SK-N-SH (cell line): ENCODE measurements at places on chromosomes 7 and 10. TPM values are rescaled to one million over a fixed set of nuclear protein-coding genes. Genes with fewer than 3 reads are reported as not detected.

- no peak overlapping the region for H3K27ac ChIP-seq
- no peaks in the 10 kb centered on the region for H3K4me1 ChIP-seq
- peaks cover 37% of the 10 kb centered on the region for H3K36me3 ChIP-seq
- no peak for DNase-seq
Measured at GRCh38 chr7:105130580-105130979, 116.6 kb downstream of the KMT2E start.

SPDYE11 gene
- polyA plus RNA-seq = not detected in 2 replicates

DNA sequence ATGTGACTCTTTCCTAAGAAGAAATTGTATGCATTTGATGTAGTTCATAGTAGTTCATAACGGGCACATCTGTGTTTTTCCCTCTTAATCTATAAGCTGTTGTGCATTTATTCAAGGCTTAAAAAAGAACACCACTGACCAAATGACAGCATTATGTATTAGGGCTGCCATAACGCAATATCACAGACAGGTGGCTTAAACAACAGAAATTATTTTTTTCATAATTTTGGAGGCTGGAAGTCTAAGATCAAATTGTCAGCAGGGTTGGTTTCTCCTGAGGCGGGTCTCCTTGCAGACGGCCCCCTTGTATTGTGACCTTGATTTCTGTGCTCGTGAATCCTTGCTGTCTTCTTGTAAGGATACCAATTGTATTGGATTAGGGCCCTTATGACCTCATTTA, 627 bp upstream of the SSMEM1 start:
- peak overlapping the region; percentile 30; the same call in 1 of the 2 replicates for H3K27ac ChIP-seq
- H3K27me3 ChIP-seq = no peaks in the 10 kb centered on the region
- H3K36me3 ChIP-seq = peaks cover 17% of the 10 kb centered on the region
- no peak overlapping the region for H3K4me3 ChIP-seq

CTAGE15 gene
- polyA plus RNA-seq = 0.07 TPM in 1 of 2 replicates, not detected in the other

GRCh38 chr7:27377988-27378387, 135.4 kb downstream of the EVX1 start:
- H3K27ac ChIP-seq = no peak overlapping the region
- H3K27me3 ChIP-seq = peaks cover 17% of the 10 kb centered on the region; the same call in 1 of the 2 replicates
- H3K36me3 ChIP-seq = no peaks in the 10 kb centered on the region
- no peak for DNase-seq

HOXA10 gene
- polyA plus RNA-seq = not detected in 2 replicates

GRCh38 chr10:11548768-11549099, 62.7 kb downstream of the USP6NL start:
- H3K27me3 ChIP-seq = no peaks in the 10 kb centered on the region
- H3K4me3 ChIP-seq = no peak overlapping the region
- DNase-seq = no peak
- H3K4me1 ChIP-seq = peaks cover 40% of the 10 kb centered on the region; the same call in 1 of the 2 replicates
- no peak overlapping the region for H3K27ac ChIP-seq

DNA sequence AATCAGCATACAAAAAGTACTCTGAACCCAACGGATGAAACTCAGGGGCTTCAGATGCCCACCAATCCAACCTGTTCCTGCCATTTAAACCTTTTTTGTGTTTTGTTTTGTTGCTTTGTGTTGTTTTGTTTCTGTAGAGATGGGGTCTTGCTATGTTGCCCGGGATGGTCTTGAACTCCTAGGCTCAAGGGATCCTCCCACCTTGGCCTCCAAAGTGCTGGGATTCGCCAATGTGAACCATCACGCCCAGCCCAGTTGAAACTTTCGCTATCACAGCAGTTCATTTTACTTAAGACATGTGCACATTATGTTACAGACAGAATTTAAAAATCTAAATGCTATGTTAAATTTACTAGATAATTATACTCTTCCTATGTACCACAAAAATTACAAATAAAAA, 101.6 kb downstream of the SKIDA1 start:
- H3K27ac ChIP-seq = no peak overlapping the region
- H3K27me3 ChIP-seq = no peaks in the 10 kb centered on the region
- DNase-seq = no peak
- no peaks in the 10 kb centered on the region for H3K4me1 ChIP-seq
- H3K4me3 ChIP-seq = no peak overlapping the region

KIAA1549 gene
- polyA plus RNA-seq = 3.0 and 3.6 TPM in 2 replicates

CPN1 gene
- not detected in 2 replicates for polyA plus RNA-seq

GRCh38 chr10:14220026-14220425, 110.7 kb downstream of the FRMD4A start:
- H3K4me3 ChIP-seq = no peak overlapping the region; the same call in 1 of the 2 replicates
- no peaks in the 10 kb centered on the region for H3K36me3 ChIP-seq
- no peak for DNase-seq
- H3K27ac ChIP-seq = no peak overlapping the region
- no peaks in the 10 kb centered on the region for H3K4me1 ChIP-seq

- no peak for DNase-seq
- no peaks in the 10 kb centered on the region for H3K27me3 ChIP-seq
- H3K4me1 ChIP-seq = peaks cover 5% of the 10 kb centered on the region; the same call in 1 of the 2 replicates
- no peak overlapping the region for H3K4me3 ChIP-seq
- no peak overlapping the region for H3K27ac ChIP-seq
Measured at GRCh38 chr10:13707156-13707881, 120.6 kb downstream of the PRPF18 start.

DNA sequence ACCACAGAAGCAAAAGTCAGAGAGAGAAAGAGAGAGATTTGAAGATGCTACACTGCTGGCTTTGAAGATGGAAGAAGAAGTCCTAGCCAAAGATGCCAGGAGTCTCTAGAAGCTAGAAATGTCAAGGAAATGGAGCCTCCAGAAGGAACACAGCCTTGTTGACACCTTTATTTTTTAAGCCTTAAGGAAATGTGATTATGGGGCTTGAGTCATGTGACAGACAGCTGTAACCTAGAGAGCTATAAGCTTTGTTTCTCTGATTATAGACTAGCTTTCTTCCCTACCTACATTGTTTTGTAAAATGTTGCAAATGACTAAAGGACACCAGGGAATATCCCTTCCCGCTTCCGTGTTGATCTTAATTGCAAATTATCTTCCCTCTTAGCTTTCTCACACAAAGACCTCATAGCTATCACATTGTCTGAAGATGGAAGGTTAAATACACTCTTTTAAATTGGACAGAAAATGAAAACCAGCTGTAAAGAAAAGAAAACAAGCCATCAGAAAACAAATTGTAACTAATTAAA, 199.9 kb downstream of the ARHGAP12 start:
- no peak overlapping the region for H3K27ac ChIP-seq
- H3K4me1 ChIP-seq = no peaks in the 10 kb centered on the region
- no peaks in the 10 kb centered on the region for H3K36me3 ChIP-seq
- no peak for DNase-seq
- H3K4me3 ChIP-seq = no peak overlapping the region

GRCh38 chr10:28343252-28343651, 40.4 kb upstream of the MPP7 start:
- H3K4me3 ChIP-seq = no peak overlapping the region
- H3K36me3 ChIP-seq = no peaks in the 10 kb centered on the region

NOC3L gene
- polyA plus RNA-seq = 9.0 and 15.4 TPM in 2 replicates

DNA sequence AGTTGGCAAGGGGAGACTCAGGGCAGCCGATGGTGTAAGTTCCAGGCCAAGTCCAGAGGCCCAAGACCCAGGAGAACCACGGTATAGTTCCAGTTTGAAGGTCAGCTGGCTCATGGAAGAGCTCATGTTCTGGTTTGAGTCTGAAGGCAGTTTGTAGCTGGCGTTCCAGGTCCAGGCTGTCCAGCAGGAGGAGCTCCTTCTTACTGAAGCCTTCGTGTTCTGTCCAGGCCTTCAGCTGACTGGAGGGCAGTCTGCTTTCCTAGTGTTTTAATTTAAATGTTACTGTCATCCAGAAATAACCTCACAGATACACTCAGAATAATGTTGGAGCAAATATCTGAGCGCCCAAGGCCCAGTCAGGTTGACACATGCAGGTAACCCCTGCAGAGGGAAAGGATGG, 4.2 kb downstream of the SUN1 start:
- no peak overlapping the region; the same call in 1 of the 2 replicates for H3K27ac ChIP-seq
- H3K36me3 ChIP-seq = peaks cover 33% of the 10 kb centered on the region
- DNase-seq = peak; percentile 65
- no peaks in the 10 kb centered on the region for H3K27me3 ChIP-seq
- H3K4me1 ChIP-seq = peaks cover 10% of the 10 kb centered on the region; the same call in 1 of the 2 replicates

PDZD7 gene
- 1.9 and 2.3 TPM in 2 replicates for polyA plus RNA-seq

DNA sequence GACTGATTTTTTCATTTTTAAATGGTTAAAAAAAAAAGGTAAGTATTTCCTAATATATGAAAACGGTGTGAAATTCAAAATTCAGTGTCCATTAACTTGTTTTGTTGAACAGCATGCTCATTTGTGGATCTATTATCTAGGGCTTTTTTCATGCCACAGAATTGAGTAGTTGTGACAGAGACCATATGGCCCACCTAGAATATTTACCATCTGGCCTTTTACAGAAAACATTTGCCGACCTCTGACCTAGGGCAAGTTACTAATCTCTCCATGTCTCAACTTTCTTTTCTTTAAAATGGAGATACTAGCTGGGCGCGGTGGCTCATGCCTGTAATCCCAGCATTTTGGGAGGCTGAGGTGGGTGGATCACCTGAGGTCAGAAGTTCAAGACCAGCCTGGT, 41.3 kb downstream of the GRK5 start:
- H3K27me3 ChIP-seq = no peaks in the 10 kb centered on the region
- H3K27ac ChIP-seq = no peak overlapping the region
- DNase-seq = no peak
- H3K4me1 ChIP-seq = peaks cover 47% of the 10 kb centered on the region
- no peaks in the 10 kb centered on the region for H3K36me3 ChIP-seq

DNA sequence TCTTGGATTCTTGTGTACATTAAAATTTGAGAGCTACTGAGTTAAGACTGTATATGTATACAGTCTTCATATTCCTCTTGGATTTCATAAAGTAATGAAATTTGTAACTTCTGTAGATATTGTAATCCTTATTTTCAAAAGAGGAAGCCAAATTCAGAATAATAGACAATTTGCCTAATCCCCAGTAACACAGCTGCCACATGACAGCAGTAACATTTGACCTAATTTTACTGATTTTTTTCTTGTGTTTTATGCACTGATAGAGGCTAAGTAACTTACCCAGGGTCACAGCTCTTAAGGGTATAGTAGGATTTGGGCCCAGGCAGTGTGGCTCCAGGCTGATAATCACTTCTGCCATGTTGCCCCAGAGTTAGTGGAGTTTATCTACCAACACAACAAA, 40.4 kb upstream of the IL6 start:
- H3K4me1 ChIP-seq = no peaks in the 10 kb centered on the region

DNA sequence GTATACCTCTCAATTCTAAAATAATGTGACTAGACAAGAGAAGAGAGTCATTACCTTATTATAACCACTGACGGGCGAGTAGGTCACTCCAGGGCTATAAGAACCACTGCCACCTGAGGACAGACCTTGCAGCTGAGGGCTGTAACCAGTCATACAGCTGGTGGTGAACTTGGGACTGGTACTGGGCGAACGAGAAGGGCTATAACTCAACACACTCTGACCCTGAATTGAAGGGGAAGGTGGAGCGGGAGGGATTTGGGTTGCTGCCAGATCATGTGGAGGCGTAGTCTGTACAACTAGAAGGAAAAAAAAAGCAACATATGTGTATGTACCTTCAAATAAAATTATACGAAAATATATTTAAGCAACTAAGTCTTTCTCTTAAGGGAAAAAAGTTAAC, 3.4 kb downstream of the TMEM209 start:
- H3K36me3 ChIP-seq = peaks cover 63% of the 10 kb centered on the region
- H3K4me1 ChIP-seq = no peaks in the 10 kb centered on the region
- no peak overlapping the region for H3K4me3 ChIP-seq
- H3K27ac ChIP-seq = no peak overlapping the region

GRCh38 chr7:3917436-3917835, 616.4 kb downstream of the SDK1 start:
- H3K27ac ChIP-seq = no peak overlapping the region
- H3K27me3 ChIP-seq = no peaks in the 10 kb centered on the region
- no peaks in the 10 kb centered on the region for H3K4me1 ChIP-seq
- no peak overlapping the region for H3K4me3 ChIP-seq
- no peak for DNase-seq

DNA sequence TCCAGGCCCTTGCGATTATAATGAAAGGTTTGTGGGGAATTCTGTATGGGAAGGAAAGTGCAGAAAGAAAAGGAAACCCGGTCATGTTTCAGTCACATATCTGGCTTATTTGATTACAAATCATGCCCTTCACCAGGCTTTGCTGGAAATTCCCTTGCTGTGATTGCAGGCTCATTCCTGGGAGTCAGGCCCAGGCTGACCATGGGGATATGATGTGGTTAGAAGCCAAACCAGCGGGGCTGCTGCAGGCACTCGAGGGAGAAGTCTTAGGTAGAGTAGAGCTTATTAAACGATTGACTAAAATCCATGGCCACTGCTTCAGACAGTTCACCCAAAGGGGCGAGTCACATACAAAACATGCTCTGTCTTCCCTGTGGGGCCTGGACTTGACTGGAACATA, 16.2 kb downstream of the PKD1L1 start:
- no peak for DNase-seq
- no peaks in the 10 kb centered on the region for H3K27me3 ChIP-seq
- H3K4me3 ChIP-seq = no peak overlapping the region
- peaks cover 12% of the 10 kb centered on the region; the same call in 1 of the 2 replicates for H3K4me1 ChIP-seq
- no peaks in the 10 kb centered on the region for H3K36me3 ChIP-seq
- H3K27ac ChIP-seq = no peak overlapping the region

ARL4A gene
- polyA plus RNA-seq = 5.5 and 6.5 TPM in 2 replicates

- H3K4me1 ChIP-seq = no peaks in the 10 kb centered on the region
- H3K27ac ChIP-seq = no peak overlapping the region
- no peak for DNase-seq
- H3K36me3 ChIP-seq = no peaks in the 10 kb centered on the region
- H3K27me3 ChIP-seq = no peaks in the 10 kb centered on the region
Measured at GRCh38 chr10:33087922-33088321, 129.9 kb upstream of the ITGB1 start.

DNA sequence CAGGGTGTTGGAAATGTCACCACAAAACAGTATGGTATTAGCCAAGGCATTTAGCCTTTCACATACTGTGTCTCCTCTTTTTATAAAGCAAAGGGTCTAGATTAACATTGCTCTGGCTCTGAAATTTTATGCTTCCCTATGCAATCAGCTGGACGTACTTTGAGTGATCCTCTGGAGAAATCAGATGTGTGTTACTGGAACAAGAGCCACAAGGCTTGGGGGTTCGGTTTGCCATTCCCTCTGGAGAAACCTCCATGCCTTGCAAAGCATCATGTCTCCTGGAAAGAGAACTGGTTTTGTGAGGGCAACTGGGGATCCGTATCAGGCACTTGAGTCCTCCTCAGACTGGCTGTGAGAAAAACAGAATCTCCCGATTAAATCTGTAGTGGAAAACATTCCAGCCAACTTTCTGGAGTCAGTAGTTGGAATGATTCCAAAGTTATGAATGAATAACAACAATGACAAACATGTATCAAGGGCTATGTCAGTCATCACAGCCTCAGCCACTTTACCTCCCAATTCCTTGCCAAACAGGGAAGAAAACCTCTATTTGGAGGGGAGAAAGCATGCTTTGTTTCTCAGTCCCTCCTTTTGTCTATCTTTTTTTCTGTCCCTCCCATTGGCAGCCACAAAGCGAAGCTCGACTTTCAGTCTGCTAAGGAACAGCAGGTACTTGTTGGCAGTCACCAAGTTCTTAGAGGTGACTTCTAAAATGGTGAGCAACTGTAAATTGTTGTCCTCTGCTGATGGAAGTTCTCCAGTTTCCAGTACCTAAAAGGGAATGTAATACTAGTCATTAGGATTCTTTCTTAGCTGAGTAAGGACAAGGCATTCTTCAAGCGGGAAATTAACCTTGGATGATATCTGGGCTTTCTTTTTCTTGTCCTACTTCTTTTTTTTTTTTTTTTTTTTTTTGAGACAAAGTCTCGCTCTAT, 864.8 kb upstream of the AUTS2 start:
- H3K27me3 ChIP-seq = no peaks in the 10 kb centered on the region
- no peaks in the 10 kb centered on the region for H3K36me3 ChIP-seq
- no peak overlapping the region for H3K4me3 ChIP-seq

GRCh38 chr7:99098824-99099498, 44.9 kb downstream of the SMURF1 start:
- H3K4me3 ChIP-seq = no peak overlapping the region
- H3K27me3 ChIP-seq = no peaks in the 10 kb centered on the region
- H3K4me1 ChIP-seq = peaks cover 3% of the 10 kb centered on the region
- DNase-seq = no peak
- no peaks in the 10 kb centered on the region for H3K36me3 ChIP-seq
- H3K27ac ChIP-seq = no peak overlapping the region
